ENCODE measurements at places on chromosomes 4 and X.

DNA sequence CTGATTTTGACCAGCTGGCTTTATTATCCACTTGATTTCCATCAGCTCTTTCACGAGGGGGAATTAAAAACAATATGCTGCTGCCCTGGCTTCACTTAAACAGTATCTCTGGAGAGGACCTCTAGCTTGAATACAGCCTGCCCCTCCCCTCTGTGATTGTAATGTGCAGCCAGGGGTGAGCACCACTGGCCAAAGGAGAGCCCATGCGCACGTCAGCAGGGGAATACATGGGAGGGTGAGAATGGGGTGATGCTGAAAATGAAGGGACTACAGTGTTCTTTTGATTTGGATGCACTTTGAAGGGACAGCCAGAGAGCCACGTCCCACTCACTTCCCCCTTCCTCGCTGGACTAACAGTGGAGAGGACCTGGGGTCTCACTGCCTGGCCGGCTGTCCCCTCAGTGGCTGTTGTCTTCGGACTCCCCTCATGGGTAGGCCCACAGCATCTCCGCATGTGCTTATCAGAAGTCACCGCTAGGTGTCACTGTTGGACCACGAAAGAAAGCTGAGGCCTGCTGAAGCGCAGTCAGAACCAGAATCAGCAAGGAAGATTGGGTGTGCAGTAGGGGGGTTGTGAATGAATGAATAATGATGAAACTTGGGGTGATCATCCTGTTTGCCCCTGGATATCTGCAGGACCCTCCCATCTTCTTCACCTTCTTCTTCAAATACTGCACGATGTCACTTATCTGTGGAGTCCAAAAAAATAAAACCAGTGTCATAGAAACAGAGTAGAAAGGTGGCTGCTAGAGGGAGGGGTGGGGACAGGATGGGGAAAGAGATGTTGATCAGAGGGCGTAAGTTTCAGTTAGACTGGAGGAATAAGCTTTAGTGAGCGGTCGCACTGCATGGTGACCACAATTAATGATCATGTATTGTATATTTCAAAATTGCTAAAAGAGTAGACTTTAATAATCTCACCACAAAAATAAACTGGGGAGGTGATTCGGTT lies 32.8 kb downstream of the CLCN4 start:
- DNase-seq, result peak; percentile 42

- no peak for DNase-seq
Measured at GRCh38 chr4:110508827-110509710, 33.1 kb downstream of the ENPEP start.

DNA sequence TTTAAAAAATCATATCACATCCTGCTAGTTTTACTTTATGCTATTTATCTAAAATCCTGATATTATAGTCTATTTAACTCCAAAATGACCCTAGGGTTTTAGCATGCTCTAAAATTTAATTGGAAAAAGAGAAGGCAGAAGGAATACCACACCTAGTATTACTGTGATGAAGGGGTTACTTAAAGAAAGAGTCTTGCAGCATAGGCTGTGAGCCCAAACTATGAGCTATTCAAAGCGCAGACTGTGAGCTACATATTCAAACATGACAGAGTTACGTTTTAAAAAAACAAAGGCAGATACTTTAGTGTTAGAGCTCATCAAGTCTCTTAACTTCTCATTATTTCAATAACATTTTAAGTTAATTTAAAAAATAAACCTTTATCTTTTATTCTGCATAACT lies 247.7 kb upstream of the ETNPPL start:
- DNase-seq, result no peak

GRCh38 chr4:169657470-169658107 lies 37.2 kb downstream of the CLCN3 start:
- no peak for DNase-seq

DNA sequence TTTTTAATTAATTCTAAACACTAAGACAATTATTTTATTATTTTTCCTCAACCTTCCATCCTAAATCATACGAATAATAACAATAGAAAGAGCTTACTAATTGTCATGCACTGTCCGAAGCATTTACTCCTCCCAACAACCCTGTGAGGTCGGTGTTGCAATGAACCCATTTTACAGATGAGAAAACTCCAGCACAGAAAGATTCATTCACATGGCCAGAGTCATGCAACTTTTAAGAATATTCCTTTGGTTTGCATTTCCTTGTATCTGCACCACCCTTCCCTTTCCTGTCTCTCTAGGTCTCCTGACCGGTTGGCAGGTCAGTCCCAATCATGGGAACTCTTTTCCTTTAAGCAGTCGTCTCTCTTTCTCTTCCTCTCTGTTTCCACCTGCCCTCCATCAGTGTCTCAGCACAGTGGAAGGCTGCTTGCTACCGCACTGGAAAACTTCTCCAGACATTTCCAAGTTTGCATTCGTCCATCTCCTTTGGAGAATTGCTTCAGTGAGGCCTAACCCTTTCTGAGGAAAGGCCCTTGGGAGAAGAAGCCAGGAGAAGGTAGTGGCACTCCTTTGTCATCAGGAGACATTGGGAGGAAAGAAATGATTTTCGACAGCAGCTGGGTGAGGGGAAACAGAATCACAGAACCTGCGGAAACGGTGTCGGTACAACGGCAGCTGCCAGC lies 1.9 kb upstream of the TMSB4X start:
- DNase-seq, result no peak

GRCh38 chrX:11664211-11665167 lies 1.2 kb downstream of the ARHGAP6 start:
- no peak for DNase-seq

- no peak for DNase-seq
Measured at GRCh38 chrX:107677501-107677901, 49.2 kb downstream of the PRPS1 start.

DNA sequence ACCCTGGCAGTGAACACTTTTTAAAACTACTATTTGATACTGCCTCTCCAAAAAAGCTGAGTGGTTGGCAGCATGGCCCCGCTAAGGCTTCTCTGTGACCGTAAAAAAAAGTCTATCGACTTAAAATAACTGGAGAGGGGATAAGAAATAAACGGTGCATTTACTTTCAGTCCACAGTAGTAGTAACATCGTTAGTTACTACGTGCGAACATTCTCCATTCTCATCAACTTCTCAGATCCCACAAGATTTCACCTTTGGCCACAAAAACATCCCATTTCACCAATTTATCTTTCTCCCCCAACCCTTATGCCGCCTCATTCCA lies 524 bp upstream of the EXOSC9 start:
- DNase-seq, result no peak

DNA sequence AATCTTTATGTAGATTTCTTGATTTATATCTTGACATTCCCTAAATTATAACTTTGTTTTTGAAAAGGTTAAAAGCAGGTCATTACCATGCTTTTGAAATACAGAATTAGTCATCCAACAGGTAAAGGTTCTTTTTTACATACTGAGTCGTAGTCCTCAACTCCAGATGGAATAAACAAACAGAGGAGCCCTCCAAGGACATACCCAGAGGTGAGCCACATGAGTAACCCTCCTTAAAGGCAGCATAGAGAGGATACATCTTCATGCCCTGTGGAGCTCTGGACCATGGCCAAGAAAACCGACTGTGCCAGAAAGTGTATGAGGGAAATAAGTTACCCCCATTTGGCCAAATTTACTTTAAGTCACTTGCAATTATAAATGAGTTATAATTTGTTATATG lies 95.3 kb upstream of the MCF2 start:
- DNase-seq, result no peak

DNA sequence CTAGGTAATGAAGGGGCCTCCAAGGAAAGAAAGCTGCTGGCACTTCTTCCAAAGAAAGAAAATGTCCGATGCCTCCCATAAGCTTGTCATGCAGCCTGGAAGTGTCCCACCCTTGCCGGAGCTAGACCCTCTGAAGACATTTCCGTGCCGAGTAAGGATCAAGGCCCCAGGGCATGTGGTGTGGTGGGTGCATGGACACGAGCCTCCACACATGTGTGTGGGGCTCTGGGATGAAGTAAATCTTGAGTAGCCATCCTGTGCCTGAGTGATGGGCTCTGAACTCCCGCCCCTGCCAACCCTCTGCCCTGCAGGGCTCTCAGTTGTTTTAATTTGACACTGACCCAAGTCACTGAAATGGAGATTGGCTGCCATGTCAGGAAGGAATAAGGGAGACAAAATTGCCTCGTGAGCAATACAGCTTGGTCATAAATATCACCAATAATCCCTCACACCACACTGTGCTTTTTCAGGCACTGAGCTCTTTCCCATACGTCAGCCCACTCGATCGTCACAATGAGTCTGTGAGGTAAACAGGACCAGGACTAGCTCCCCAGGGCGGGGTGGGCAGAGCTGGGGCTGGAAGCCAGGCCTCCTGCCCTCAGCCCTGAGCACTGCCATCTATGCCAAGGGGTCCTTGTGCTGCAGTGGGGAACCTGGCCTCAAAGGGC lies 24.6 kb downstream of the CNGA2 start:
- no peak for DNase-seq

- no peak for DNase-seq
Measured at GRCh38 chrX:76555269-76555668, 127.8 kb downstream of the MAGEE1 start.

- no peak for DNase-seq
Measured at GRCh38 chrX:132740316-132741123, 217.9 kb downstream of the HS6ST2 start.

All from stimulated activated CD8-positive, alpha-beta memory T cell treated with anti-CD3 and anti-CD28 coated beads, Interleukin-7, amount 100 ng/mL, for 4 hours (primary cell).